ENCODE measurements at places on chromosomes 12 and 14.

- DNase-seq = no peak
Observed at GRCh38 chr12:123126294-123127181, 24.4 kb downstream of the PITPNM2 start.

- DNase-seq = no peak
Observed at GRCh38 chr14:102584871-102585869, 7.3 kb upstream of the RCOR1 start.

- no peak for DNase-seq
Observed at GRCh38 chr14:80323038-80323665, 111.8 kb upstream of the DIO2 start.

DNA sequence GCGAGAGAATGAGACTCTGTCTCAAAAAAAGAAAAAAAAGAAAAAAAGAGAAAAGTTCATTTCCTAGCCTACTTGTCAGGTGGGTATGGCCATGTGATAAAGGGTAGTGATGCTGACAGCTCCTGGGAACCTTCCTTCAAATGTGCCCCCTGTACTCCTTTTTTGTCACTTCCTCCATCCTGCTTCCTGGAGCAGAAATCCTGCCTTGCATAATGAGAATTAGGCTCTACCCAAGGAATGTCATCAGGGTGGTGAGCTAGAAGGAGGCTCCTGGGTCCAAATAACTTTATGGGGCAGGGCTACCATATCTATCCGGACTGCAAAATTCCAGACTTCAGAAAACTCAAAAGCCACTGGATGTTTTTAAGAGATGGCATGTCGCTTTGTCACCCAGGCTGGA, 27.8 kb upstream of the FBXO34 start:
- no peak for DNase-seq
